ENCODE measurements at places on chromosomes 7 and 10.

DNA sequence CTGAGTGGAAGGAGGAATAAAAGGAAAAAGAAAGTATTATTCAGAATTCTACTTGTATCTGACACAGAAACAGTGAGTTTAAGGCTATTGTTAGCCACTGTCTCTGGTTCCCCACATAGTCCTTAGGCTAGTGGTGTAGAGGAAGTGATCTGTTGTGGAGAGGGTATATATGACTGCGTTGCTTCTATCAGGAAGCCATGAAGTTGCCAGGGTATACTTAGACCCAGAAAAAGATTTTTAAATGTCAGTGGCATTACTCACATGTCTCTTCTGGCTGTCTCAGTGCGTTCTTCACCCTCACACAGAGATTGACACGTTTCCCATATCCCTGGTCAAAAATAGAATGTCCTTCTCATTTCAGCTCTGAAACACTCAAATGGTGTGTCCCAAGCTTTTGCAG is 72.7 kb downstream of the SEM1 start:
- no peak for DNase-seq

- no peak for DNase-seq
Measured at GRCh38 chr7:93914581-93915066, 6.9 kb upstream of the GNG11 start.

DNA sequence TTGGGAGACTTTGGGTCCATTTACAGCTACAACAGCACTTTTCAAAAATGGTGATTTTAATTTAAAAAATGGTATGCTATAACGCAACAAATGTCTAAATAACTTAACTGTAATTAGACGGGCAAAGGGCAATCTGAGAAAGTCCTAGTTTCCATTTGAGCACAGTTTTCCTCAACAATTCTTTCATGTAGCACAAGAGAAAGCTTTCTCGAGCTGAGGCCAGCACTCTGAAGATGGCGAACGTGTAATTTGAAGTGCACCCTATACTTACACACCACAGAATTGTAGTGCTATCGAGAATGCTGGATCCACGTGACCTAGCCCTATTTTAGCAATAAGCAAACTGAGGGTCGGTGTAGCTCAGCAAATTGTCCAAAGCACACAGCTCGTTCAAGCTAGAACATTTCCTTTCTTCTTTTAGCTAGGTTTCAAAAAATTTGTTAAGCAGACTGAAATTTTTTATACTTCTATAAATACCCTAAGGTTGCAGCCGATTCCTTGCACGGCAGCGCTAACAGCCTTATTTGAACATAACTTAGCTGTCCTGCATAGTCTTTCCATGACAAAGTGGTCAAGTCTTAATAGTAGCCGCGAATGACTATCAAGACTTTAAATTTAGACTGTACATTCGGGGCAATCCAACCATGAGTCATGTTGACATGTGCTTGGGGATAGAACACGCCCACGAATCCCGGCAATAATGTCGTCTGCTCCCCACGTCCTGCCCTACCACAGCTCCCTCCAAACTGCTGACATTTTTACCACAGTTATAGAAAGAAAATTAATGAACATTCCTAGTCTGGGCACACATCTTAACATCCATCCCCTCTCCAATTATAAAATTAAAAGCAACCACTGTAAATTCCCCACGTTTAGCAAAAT is 10.0 kb downstream of the KLF6 start:
- no peak for DNase-seq

- DNase-seq = no peak
Measured at GRCh38 chr10:3287572-3288445, 115.2 kb upstream of the PITRM1 start.

GRCh38 chr10:29613791-29614190 is 21.0 kb downstream of the SVIL start:
- DNase-seq = no peak

DNA sequence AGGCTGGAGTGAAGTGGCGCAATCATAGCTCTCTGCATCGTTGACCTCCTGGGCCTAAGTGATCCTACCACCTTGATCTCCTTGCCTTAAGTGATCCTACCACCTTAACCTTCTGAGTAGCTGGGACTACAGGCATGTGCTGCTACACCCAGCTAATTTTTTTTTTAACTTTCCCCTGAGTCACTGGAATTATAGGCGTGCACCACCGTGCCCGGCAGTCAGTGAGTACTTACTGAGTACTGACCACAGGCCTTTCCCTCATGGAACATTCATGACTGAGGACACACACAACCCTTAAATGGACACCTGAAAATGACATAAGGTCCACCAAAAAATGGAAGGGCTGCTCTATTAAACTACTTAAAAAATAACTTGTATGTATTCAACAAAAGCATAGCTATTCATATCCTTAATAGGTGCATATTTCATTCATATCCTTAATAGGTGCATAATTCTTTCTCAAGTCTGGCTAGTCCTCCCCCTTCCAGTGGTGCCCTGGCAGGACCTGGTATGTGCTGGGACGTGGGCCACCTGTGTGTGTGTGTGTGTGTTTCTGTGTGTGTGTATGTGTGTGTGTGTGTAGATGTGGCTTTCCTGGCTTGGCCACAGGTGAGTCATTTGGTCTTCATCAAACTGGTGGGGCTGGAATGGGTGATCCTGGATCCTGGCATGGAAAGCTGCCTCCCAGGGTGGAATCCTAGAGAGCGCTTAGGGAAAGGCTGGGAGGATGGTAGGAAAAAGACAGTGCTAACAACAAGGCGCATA is 3.5 kb downstream of the FAM180A start:
- DNase-seq = no peak

GRCh38 chr7:20665096-20665495 is 49.6 kb downstream of the ABCB5 start:
- no peak for DNase-seq

DNA sequence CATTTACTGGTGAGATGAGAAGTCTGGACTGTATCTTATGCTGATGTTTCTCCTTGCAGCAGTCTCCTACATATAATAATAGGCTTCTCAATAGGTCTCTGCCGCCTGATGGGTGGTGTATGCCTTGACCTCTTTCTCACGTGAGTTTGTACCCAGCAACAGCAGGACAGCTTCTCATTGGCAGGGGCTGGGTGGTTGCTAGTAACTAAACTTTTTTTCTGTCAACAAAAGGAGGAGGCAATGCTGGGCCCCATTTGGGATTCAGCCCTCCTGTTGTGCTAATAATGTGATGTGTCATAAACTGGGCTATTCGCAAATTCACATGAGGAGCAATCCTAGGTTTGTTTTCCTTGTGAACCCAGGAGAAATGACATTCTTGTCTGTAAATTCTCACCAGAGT is 533.6 kb downstream of the GATA3 start:
- DNase-seq = no peak

DNA sequence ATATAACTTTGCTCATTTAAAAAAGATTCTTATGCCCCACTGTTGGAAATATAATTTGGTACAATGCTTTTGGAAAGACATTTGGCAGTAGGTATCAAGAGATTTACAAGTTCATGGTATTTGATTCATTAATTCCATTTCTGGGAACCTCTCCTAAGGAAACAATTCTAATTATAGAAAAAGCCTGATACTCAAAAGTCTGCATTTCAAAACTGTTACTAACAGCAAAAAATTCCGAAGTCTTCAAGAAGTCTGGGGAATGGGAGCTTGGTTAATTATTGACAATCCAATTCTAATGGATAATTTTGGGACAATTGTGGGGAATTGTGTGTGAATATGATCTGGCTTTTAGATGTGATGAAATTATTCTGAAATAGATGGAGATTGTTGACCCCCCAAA is 59.6 kb downstream of the HDAC9 start:
- no peak for DNase-seq

GRCh38 chr7:139731802-139732470 is 45.9 kb downstream of the HIPK2 start:
- DNase-seq = no peak

DNA sequence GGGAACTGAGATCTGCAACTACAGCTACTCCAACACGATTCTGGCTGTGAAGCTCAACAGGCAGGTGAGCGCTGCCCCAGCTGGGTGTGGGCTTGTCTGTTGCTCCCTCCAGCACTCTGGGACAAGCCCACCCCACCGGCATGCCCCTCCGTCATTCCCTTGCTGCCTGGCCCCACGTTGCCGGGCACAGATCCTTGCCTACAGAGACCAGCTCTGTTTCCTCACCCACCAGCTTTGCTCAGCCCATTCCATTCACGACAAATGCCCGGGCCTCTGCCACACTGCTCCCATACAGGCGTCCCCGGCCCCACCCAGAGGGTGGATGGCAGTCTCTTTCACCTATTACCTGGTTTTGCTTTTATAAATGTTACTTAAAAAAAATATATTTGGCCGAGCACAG is 24.6 kb downstream of the WIPI2 start:
- DNase-seq = no peak

GRCh38 chr10:96408201-96408600 is 49.4 kb upstream of the OPALIN start:
- no peak for DNase-seq

DNA sequence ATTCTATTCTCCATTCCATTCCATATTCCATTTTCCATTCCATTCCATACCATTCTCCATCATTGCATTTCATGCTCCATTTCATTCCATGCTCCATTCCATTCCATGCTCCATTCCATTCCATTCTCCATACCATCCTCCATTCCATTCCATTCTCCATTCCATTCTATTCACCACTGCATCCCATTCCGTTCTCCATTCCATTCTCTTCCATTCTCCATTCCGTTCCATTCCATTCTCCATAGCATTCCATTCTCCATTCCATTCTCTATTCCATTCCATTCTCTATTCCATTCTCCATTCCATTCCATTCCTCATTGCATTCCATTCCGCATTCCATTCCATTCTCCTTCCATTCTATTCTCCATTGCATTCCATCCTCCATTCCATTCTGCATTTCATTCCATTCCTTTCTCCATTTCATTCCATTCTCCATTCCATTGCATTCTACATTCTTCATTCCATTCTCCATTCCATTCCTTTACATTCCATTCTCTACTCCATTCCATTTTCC is 84.0 kb downstream of the NSUN6 start:
- no peak for DNase-seq

DNA sequence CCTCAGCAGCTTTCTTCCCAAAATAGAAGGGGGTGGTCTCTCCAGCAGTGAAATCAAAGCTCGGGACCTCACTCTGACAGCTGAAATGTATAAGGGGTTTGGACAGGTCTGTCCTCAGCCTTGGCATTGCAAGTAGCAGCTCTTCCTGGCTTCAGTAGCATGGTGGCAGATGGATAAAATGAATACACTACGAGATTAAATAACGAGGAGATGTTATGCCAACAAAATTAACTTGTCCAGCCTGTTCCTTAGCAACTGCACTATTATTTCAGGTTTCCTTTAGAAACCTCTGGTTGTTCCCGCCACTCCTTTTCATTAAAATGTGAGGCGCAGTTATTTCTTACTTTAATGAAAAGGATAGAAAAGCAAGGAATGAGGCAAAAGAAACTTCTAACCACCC is 24.9 kb downstream of the PRLHR start:
- no peak for DNase-seq

DNA sequence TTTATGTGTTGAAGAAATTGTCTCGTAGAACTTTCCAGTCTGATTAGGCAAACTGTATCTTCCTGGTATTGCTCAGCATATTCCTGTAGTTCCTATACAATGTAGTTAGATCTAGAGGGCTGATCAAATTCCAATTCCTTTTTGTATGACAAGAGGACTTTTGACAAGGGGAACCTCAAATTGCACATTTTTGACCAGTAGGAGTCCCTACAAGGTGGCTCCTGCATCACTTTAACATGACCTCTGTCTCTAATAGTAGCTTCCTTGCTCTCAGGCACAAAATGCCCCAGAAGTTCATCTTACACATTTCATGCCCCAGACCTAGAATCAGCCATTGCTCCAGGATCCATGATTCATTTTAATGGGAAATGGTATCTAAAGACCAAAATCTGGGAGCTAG is 18.7 kb downstream of the HERPUD2 start:
- no peak for DNase-seq

DNA sequence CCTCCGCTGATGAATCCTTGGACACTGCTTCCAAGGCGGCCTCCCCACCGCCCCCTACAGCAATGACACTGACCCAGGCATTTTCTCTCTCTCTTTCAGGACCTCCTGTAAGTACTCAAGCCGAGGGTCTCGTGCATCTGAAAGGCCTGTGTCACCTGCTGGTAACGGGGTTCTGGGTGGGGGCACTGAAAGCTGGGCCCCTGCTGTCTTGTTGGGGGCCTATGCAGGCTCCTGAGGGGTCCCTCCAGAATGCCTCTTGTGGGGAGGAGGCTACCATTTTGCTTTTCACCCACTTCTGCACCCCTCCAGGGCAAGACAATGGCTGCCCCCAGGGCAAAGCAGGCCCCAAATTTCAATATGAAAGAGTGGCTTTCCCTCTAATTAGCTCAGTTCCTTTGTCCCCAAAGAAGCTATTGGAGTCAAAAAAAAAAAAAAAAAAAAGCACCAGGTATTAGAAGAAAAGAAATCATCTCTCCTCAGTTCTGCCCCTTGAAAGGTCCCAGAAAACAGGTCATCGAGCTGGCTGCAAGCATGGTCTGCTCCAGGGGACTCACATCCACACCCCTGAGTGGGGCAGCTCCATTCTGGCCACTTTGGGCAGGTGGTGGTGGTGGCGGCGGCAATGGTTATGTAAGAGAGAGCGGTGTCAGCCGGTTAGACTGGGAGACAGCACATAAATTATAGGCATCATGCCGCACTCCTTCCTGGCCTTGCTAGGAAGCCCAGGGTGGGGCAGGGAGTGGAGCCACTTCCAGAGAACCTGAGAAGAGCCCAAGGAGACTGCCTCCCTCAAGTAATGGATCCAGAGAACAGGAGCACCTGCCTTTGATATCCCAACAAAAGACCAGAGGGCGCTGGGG is 66.2 kb downstream of the COL13A1 start:
- no peak for DNase-seq

- DNase-seq = no peak
Measured at GRCh38 chr7:70183278-70183677, 585.0 kb downstream of the AUTS2 start.

- DNase-seq = no peak
Measured at GRCh38 chr10:70169011-70169410, 1.3 kb downstream of the SAR1A start.

GRCh38 chr7:50119815-50120637 is 27.0 kb upstream of the ZPBP start:
- no peak for DNase-seq

GRCh38 chr7:93016681-93017381 is 100.9 kb downstream of the SAMD9 start:
- DNase-seq = no peak

DNA sequence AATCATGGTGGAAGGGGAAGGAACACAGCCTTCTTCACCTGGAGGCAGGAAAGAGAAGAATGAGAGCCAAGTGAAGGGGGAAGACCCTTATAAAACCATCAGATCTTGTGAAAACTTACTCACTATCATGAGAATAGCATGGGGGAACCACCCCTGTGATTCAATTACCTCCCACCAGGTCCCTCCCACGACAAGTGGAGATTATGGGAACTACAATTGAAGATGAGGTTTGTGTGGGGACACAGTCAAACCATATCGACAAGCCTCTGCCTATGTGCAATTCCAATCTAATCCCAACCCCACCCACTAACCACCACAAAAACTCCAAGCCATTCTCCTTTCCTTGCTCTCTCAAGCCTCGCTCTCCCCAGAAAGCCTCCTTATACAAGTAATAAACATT is 69.2 kb downstream of the TAC1 start:
- DNase-seq = no peak

All from T-helper 9 cell (primary cell).